ENCODE measurements at places on chromosomes 5 and 9. TPM values are rescaled to one million over a fixed set of nuclear protein-coding genes. Genes with fewer than 3 reads are reported as not detected.

Gene TESK1
- total RNA-seq: 47.1 TPM

- no peak for DNase-seq
These were observed 52.3 kb upstream of the CTSL start for GRCh38 chr9:87673446-87674120.

DNA sequence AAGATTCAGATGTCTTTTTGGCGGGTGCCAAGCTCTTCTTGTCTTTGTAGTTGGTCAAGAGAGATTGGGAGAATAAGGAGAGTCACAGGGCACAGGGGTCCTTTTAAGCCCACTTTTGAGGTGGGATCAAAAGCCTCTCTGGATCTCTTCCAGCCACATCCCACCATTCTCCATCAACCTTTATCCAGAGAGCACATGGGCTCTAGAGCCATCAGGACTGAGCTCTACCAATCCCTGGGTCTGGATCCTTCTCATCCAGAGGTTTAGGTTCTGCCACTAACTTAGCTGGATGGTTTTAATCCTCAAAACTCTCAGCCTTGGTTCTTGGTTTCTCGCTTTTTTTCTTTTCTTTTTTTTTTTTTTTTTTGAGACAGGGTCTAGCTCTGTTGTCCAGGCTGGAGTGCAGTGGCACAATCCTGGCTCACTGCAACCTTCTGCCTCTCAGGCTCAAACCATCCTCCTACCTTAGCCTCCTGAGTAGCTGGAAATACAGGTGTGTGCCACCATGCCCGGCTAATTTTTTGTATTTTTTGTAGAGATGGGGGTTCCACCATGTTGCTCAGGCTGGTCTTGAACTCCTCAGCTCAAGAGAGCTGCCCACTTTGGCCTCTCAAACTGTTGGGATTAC, 44.6 kb upstream of the MATR3 start:
- DNase-seq: no peak

Gene CAVIN4
- 0.61 TPM for total RNA-seq

- no peak for DNase-seq
These were observed 77.8 kb downstream of the FGF1 start for GRCh38 chr5:142608081-142608480.

DNA sequence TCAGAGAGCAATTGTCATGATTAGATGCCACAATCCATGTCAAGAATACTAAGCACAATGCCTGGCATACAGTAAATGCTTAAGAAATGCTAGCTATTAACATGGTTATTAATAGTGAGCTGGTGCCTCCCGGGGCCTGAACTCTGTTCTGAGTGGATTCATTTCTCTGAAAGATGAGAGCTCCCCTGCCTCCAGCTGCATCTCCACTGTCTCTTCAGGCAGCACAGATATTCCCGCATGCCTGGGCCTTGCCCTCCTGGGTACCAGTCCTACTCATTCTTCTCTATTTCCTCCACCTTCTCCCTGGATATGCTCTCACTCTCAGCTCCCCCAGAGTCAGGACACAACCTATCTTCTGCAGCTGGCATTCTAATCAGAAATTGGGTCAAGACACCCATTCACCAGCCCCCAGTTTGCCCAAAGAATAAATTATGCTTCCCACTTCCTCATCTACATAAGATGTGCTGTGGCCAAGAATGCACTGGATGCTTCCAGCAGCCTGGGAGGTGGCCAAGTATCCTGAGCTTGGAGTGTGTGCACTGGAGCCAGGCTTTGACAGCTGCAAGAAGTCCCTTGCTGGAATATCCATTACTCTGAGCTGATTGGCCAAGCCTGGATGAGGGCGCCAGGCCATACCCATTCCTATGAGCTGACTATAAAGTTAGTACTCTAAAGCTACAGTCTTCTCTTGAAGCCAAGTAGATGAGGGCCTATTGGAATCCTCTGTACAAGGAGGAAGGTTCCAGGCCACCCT, 669.0 kb downstream of the ACTL7B start:
- DNase-seq: no peak

- DNase-seq: no peak
These were observed 81.8 kb downstream of the FBXO38 start for GRCh38 chr5:148465381-148466235.

- DNase-seq: peak; percentile 91
These were observed 3.7 kb upstream of the IRX2 start for GRCh38 chr5:2755076-2755680.

DNA sequence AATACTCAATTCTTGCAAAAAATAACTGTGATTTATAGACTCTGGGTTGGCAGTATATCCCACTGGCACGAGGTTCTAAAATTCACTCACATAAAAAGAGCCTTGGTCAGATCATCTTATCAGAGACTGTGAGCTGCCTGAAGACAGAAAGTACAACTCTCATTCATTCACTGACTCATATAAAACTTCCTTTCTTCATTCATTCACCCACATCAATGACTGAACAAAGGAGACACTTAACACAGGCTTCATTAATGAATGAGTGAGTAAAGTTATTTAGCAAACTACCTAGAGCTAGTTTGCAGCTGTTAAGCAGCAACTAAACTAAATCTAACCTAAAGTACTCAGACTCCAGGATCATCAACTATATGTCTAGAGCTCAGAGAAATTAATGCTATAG, 214.7 kb downstream of the DENND1A start:
- no peak for DNase-seq

GRCh38 chr9:73074176-73074708, 77.4 kb upstream of the ANXA1 start:
- DNase-seq: no peak

DNA sequence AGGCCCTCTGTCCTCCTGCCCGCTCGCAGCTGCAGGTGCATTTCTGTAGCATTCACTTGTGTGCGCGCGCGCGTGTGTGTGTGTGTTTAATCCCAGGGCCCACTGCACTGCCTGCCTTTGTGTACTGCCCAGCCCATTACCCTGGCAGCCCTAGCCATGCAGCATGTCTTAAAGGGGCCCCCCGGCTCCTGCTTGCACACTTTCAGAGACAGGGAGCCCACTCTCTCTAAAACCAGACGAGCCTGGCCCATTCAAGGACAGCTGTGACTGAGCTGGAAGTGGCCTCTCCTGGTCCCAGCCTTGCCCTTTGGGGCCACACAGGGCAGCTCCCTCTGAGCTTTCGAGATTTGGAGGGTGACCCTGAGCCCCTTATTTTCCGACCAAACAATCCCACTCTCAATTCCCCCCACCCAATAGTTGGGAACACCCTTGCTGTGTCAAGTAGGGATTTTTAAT, 98.9 kb downstream of the DAB2IP start:
- no peak for DNase-seq

DNA sequence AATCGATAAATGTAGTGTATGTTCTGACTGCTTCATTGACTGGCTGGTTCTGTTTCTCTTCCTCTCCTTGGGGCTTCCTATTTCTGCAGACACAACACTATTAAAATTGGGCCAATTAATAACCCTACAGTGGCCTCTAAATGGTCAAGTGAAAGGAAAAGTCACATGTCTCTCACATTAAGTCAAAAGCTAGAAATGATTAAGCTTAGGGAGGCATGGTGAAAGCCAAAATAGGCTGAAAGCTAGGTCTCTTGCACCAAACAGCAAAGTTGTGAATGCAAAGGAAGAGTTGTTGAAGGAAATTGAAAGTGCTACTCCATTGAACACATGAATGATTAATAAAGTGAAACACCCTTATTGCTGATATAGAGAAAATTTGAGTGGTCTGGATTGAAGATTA, 58.2 kb downstream of the CCNH start:
- DNase-seq: no peak

Gene CNOT6
- 27.8 TPM for total RNA-seq

Gene SMIM33
- total RNA-seq: not detected

Gene SPINK13
- total RNA-seq: not detected

- DNase-seq: no peak
These were observed 1675.3 kb upstream of the CDH6 start for GRCh38 chr5:29518176-29518575.

Gene GABRA6
- total RNA-seq: not detected

- DNase-seq: no peak
These were observed 360.6 kb downstream of the PTPRD start for GRCh38 chr9:10252174-10252573.

- DNase-seq: no peak
These were observed 39.3 kb upstream of the DAB2 start for GRCh38 chr5:39464088-39464487.

DNA sequence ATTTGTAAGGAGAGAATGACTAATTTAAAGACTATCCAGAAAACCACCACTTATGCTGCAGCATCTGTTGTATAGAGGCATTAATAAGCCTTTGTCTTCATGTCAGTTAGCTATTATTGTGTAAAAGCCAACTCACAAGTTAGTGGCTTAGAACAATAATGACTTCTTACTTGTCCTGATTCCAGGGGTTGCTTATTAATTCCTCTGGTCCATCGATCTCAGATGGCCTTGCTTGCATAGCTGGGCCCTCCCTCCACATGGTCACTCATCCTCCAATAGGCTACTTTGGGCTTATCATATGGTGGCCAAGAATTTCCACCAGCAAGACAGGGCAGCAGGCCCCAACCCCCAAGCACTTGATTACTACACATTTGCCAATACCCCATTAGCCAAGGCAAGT, 44.5 kb upstream of the STK32A start:
- DNase-seq: no peak

DNA sequence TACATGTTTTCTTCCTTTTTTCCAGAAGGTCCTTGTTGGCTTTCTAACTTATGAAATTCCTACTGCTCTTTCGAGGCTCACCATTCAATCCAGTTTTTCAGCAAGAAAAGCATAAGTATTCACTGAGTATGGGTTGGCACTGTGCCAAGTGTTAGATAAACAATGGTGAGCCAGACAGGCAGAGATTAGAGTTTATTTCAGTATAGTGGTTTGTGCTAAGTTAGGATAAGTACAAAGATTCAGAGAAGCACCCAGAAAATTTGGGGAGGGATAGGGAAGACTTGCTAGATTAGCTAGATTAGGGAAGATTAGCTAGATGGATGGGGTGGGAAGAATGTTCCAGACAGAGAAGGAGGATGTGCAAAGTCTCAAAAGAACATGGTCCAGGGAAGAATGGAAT, 122.9 kb downstream of the OXCT1 start:
- DNase-seq: no peak

GRCh38 chr9:112439171-112439570, 47.5 kb upstream of the KIAA1958 start:
- no peak for DNase-seq

DNA sequence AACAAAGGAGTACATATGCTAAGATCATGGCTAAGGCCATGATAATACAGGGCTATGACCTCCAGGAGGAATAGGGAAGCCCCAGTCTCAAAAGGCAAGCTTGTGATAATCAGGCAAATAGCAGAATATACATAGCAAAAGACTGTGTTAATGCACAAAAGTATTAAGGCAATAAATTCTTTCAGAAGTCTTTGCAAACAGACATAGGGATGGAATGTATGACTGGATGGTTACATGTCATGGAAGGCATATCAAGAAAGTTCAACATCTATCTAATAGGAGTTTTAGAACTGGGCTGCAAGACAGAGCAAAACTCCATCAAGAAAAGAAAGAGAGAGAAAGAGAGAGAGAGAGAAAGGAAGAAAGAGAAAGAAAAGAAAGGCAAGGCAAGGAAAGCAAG, 264.5 kb upstream of the CDH6 start:
- DNase-seq: no peak

- DNase-seq: no peak
These were observed 865.4 kb upstream of the ACO1 start for GRCh38 chr9:31519011-31519410.

- no peak for DNase-seq
These were observed 90.7 kb downstream of the STK10 start for GRCh38 chr5:172097356-172097755.

DNA sequence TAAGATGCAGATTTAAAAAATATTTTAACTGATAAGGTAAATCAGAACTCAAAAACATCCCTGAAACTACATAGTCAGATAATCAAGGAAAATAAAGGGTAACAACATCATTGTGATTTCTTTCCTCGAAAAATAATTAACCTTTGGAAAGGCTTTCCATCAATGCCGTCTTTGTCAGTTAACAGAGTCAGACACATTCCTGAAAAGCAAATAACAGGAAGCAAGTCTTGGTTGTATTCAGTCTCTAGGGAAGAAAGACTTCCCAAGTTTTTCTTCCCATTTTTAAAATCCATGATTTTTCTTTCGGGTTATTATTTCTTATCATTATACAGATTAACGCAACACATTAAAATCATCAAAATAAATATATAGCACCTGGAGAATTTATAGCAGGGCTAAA, 256.4 kb upstream of the CDH6 start:
- DNase-seq: no peak

Gene NRG2
- 2.3 TPM for total RNA-seq

DNA sequence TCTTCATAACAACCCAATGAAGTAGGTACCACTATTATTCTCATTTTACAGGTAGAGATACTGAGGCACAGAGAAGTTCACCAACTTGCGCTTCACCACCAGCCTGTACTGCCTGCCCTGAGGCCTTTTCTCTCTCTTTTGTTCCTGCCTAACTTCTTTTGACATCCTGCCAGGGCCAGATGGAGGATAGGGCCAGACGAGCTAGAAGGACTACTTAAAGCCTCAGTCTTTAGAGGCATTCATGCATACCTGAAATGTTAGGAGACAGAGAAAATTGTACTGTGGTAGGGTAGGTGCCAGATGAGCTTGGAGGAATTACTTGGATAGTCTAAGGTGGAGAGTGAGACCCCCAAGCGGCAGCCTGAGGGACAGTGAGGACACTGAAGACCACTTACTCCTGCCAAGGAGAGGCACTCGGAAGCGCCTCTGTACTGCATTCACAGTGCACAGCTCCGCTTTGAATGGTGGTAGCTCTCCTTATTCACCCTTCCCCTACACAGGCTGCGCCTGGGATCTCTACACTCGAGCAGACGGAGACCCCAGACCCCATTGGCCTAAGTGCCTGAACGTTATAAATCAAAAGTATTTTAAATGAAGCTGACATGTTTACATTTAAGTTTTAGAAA, 6.2 kb upstream of the ORM1 start:
- DNase-seq: no peak

DNA sequence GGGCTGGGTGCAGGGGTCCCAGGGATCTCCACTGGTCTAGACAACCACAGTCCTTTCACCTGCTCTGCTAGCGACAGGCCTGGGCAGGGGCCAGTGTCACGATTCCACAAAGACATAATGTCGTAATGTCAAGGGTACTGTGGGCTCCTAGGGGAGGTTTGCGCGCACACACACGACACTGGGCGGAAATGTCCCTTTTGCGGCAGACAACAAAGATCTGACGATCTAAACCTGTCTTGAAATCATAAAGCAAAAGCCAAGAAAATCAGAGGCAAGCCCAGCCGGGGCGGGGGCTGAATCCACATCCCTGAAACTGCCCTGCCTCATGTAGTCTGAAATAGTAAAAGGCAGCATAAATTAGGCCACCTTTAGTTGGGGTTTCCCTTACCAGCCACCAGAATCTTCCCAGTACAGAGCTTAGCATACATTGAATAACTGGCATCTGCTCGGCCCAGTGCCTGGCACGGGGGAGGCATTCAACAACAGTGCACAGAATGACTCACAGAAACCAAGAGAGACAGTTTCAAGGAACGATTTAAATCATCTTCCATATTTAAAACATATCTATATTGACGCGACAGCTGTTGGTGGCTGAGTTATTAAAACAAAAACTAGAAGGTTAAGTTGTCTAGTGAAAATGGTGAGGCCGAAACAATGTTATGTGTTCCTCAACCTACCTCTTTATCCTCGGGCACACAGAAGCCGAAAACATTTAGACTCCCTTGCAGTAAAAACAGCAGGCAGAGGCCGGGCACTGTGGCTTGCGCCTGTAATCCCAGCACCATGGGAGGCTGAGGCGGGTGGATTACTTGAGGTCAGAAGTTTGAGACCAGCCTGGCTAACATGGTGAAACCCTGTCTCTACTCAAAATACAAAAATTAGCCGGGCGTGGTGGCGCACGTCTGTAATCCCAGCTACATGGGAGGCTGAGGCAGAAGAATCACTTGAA, 151.0 kb downstream of the MYO10 start:
- DNase-seq: no peak

Data from upper lobe of left lung (tissue), 6 donors.